Activated CD8-positive, alpha-beta memory T cell treated with anti-CD3 and anti-CD28 coated beads for 4 hours (primary cell): ENCODE measurements at places on chromosomes 7 and 10.

DNA sequence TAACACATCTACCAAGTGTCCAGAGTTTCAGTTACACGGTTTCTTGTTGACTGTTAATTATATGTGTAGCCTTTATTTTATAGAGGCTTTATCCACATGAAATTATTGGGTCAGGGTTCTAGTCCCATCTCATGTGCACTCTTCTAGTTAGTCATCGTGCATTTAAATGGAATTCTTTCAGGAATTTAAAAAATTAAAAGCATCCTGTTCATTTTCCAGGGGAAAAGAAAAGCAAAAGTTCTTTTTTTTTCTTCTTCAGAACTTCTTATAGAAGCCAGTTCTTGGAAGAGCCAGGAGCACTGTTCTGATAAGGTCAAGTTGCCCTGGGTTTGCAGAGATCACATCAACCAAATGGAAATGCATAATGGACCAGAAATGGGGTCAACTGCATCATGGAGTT is 324.7 kb downstream of the INHBA start:
- DNase-seq: no peak

DNA sequence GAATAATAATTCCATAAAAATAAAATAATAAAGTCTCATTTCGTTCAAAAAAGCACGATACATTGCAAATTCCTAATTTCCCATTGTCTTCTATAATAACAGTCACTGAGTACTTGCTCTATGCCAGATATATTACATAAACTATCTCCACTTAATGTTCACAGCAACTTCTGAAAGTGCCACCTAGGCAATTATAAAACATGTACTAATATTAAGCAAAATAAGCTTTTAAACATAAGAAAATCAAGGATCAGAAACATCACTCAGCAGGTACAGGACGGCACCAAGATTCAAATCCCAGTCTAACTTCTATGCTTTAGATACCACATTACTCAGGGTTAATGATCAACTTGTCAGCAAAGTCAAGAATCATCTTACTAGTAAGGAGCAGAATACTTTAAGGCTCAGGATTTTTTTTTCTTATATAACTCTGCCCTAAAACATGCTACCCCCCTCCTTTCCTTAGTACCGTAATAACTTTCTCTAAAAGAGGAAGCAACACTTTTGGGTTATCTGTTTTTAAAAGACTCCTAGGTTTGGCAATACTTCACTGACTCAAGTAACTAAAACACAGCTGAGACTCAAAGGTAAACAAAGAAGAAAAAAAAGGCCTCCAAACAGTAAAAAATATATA is 51.3 kb downstream of the USP6NL start:
- no peak for DNase-seq

- DNase-seq: no peak
Measured at GRCh38 chr10:84270708-84271107, 25.9 kb downstream of the RGR start.

GRCh38 chr10:125995726-125996304 is 99.5 kb downstream of the FANK1 start:
- no peak for DNase-seq
